ENCODE measurements at places on chromosomes 4 and X. TPM values are rescaled to one million over a fixed set of nuclear protein-coding genes. Genes with fewer than 3 reads are reported as not detected.

DMP1 gene
- polyA plus RNA-seq = not detected

PDGFRA gene
- polyA plus RNA-seq = not detected

PTTG2 gene
- not detected for polyA plus RNA-seq

NPNT gene
- not detected for polyA plus RNA-seq

GNRHR gene
- not detected for polyA plus RNA-seq

MND1 gene
- not detected for polyA plus RNA-seq

All from IgD-negative memory B cell (primary cell).